ENCODE measurements at places on chromosomes 12 and 14.
A peak's percentile ranks its signal among the peaks of the same experiment; 100 is the strongest.

DNA sequence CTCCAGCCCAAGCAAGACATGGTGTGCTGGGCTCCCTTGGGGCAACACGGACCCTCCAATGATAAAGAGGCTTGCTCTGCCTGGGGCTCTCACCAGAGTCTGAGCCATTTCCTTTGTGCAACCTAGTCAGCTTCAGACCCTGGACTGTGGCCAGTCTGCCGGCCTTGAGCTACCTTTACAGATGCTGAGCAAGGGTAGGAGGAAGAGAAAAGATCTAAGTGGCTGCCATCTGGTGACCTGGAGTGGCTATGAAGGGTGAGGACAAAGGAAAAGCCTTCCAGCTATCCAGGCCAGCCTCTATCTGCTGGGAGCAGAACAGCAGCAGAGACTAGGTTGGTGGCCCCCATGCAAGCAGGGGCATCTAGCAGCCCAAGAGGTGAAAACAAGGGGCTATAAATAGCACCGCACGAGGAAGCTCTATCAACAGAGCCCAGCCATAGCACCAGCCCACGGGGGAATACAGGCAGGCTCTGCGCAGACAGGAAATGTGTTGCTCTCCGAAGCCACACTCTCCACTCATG, 230.1 kb downstream of the FOXN3 start:
- DNase-seq, result no peak

DNA sequence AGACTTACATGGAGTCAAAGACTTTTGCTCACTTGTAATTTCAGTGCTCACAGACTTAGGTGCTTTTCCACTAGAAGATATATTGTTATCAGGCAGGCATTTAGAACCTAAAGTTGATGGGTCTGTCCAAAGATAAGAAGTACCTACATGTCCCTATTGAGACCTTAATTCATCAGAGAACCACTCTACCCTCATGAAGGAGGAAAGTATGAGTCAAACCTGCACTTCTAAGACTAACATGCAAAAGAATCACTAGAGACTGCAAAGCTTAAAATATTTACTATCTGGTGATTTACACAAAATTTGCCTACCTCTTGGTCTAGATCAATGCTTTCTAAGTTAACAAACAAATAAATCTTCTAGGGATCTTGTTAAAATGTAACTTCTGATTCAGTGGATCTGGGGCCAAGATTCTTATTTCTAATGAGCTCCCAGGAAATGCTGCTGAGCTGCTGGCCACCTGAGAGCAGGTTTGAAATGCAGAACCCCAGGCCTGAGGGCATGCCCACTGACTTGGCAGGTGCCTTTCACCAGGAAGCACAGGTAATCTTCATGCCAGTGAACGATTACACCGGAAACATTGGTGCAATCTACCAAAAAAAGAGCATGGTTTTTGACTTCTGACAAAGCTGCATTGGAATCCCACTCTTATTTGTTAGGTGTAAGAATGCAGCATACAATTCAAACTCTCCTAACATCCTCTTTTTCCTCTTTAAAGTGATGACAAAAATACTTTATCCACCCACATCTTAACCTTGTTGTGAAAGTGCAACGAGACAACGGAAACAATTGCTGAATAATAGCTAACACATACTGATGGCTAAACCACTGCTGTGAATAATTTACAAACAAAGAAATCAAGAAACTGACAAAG, 214.2 kb downstream of the ADAMTS20 start:
- no peak for DNase-seq

DNA sequence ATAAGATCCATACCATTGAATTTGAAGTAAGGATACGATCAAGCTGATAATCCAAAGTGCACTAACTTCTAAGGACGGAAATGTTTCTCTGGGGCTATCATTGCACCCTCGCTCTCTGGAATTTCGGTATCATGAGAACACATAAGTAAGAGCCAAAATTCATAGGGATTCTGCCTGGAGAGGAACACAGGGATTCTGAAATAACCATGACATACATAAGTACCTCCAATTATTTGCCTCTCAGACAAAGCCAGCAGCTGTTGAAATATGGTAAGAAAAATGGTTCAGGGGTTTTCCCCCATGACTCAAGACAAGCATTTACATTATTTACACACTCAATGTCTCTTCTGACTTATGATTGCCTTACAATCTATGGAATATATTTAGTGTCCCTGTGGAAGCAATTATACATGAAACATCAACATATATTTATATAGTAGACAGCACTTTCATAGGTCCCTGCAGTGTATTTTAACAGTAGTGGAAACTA, 1123.6 kb upstream of the SEL1L start:
- DNase-seq, result no peak

GRCh38 chr14:97442363-97442762, 645.2 kb downstream of the VRK1 start:
- no peak for DNase-seq

DNA sequence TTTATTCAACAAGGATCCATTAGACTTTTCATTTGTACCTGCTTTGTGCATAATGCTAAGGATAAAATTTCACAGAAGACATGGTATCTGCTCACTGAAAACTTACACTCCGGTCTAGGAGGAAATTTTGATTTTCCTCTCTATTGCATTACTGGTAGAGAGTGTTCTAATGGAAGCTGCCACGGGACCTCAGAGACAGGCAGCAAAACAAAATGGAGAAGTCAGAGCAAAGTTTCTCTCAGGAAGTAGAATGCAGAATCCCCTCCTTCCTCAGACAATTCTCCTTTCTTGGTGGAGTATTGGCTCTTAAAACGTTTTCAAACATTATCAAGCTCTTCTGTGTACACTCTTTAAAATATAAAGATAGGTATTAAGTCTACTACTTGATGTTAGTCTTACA, 12.3 kb downstream of the CLEC2B start:
- no peak for DNase-seq

DNA sequence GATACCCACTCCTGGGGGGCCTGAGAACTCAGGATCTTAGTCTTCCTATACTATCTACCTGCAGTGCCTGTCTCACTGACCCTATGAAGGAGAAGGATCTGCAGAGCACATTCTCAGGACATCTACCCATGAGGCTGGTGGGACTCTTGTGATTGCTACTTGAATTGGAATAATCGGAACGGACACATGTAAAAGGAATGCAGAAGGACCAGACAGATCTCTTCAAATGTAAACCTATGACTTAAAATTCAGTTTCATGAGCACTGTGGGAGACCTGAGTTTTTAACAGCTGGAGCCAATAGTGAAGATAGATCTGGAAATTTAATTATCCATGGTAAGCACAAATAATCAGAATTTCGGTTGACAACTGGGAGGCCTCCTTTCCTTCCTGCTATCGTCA, 35.2 kb upstream of the CPSF6 start:
- no peak for DNase-seq

DNA sequence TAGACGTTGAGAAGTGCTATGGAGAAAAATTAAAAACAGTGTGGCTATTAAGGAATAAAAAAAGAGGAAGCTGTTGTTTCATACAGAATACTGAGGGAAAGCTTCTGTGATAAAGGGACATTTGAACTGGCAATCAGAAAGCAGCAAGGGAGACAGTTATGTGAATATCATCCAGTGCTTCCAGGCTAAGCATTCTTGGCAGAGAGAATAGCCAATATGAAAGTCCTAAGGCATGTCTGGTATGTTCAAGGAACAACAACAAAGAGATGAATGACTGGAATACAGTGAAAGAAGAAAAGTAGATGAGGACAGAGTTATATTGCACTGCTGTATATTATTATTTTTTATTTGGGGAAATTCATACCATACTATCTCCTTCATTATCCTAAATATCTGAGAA, 23.9 kb downstream of the SCAF11 start:
- DNase-seq, result peak; percentile 57

- DNase-seq, result no peak
Observed at GRCh38 chr12:102960766-102961465, 3.4 kb downstream of the ASCL1 start.

- DNase-seq, result no peak
Observed at GRCh38 chr14:85934123-85934885, 404.4 kb downstream of the FLRT2 start.

DNA sequence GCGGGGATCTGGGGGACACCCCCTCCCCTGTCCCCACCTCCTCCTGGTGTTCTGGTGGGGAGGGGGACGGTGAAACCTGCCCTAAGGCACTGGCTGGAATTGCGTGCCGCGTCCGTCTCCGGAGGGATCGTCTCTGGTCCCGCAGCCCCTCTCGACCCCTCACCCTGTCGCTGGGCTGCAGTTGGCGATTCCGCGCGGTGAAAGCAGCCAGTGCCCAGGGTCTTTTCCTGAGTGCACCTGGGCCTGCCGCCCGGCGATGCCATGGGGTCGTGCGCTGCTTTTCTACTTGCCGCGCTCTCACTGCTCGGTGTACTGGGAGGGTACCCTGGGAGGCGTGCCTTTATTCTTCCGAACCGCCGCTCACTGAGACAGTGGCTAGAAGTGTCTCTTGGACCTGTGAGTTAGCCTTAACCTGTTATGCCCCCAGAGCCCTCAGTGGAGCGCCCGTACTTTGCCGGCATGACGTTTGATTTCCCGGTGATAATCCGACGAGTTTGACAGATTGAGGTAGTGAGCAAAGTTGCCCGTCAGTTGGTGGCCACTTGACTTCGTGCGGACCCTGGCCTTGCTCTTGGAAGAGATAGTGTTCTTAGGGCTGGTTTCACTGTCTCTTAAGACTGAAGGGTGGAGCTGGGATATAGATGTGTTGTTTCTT, 788 bp downstream of the SFSWAP start:
- DNase-seq, result no peak

DNA sequence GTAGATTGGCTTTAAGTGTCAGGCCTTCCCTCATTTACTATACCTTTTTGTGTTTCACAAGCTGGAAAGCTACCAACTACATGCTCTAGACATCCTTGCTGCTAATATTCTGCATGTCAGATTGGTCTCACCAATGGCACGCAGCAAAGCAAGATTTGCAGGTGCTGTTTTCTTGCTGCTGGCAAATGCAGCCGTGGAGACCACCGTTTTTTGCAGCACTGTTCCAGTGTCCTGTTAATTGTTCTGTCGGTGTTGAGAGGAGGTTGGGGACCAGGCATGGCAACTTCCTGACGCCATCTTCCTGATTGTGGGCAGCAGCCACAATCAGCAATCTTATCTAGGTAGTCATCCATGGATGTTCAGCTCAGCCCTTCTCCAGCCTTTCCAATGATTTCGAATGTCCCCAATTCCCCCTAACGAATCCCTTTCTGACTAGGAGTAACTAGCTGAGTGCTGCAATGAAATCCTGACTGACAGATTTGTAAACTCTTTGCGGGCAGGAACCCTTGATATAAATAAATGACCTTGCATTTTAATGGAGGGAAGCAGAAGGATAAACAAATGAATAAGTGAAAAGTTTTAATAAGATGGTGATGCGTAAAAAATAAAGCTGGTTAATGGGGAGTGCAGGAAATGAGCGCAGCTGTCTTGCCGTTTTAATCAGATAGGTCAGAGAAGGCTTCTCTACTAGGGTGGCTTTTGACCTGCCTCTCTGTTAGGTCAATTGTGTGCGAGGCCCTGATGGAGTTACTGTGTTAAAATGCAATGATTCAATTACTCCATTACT, 574 bp upstream of the CRADD start:
- DNase-seq, result no peak

- no peak for DNase-seq
Observed at GRCh38 chr14:31556191-31556590, 5.0 kb upstream of the NUBPL start.

DNA sequence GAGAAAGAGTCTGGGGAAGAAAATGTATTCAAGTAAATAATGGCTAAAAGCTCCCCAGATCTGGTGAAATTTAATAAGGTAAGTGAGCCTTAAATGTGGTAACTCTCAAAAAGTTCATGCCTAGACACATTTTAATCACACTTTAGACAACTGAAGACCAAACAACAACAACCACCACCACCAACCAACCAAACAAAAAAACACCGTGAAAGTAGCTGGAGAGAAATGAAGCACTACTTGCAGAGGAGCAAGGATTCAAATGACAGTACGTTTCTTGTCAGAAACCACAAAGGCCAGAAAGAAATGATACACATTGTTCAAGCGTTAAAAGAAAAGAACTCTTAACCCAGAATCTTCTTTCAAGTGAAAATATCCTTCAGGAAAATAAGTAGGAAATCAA, 208.3 kb downstream of the MYRFL start:
- DNase-seq, result no peak

DNA sequence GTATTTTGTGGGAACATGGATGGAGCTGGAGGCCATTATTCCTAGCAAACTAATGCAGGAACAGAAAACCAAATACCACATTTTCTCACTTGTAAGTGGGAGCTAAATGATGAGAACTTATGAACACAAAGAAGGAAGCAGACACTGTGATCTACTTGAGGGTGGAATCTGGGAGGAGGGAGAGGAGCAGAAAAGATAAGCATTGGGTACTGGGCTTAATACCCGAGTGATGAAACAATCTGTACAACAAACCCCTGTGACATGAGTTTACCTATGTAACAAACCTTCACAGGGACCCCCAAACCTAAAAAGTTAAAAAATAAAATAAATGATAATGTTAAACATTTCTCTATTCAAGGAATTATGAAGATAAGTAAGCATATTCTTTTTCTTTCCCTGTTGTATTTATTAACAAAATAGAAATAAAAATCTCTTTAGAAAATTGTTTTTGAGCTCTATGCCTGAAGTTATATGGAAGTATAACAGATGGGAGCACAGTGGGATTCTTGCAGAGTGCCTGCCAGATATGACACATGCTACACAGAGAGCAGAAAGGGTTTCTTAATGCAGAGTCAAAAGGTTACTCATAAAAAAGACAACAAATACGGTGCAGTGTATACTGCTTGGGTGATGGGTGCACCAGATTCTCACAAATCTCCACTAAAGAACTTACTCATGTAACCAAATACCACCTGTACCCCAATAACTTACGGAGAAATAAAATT, 52.0 kb upstream of the SYNE2 start:
- no peak for DNase-seq

GRCh38 chr12:107731366-107731765, 29.6 kb downstream of the PRDM4 start:
- DNase-seq, result no peak

- no peak for DNase-seq
Observed at GRCh38 chr12:107429006-107429705, 256.4 kb upstream of the PWP1 start.

DNA sequence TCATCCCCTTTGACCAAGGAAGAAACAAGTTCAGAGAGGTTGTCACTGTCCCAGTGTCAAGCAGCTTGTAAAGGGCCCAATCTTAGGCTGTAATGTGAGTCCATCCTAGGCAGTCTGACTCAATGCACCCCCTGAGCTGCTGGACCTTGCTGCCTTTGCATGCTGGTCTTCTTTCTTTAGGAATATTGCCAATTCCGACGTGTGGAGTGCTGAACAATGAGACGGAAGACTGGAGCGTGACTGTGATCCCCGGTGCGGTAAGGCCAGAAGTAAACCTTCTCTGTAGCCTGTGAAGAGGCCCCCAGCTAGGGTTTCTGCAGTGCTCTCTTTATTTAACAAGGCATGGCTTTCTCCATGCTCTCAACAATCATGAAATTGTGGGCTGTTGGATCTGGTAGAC, 963 bp downstream of the TCTN2 start:
- no peak for DNase-seq

- no peak for DNase-seq
Observed at GRCh38 chr12:122835750-122836026, 431 bp downstream of the HIP1R start.

- no peak for DNase-seq
Observed at GRCh38 chr14:104967386-104968152, 10.6 kb downstream of the AHNAK2 start.

GRCh38 chr14:59376686-59377085, 88.5 kb downstream of the GPR135 start:
- DNase-seq, result no peak
